Fibroblast of villous mesenchyme (primary cell): ENCODE measurements at places on chromosomes 7 and 10. TPM values are rescaled to one million over a fixed set of nuclear protein-coding genes. Genes with fewer than 3 reads are reported as not detected.

The IFIT5 gene
- total RNA-seq, result 36.7 and 52.7 TPM in 2 replicates

The CDH23 gene
- total RNA-seq, result under 0.01 TPM in 2 replicates

The TES gene
- total RNA-seq, result 93.3 and 101 TPM in 2 replicates

The PLXNA4 gene
- total RNA-seq, result under 0.01 TPM in 1 of 2 replicates, not detected in the other

DNA sequence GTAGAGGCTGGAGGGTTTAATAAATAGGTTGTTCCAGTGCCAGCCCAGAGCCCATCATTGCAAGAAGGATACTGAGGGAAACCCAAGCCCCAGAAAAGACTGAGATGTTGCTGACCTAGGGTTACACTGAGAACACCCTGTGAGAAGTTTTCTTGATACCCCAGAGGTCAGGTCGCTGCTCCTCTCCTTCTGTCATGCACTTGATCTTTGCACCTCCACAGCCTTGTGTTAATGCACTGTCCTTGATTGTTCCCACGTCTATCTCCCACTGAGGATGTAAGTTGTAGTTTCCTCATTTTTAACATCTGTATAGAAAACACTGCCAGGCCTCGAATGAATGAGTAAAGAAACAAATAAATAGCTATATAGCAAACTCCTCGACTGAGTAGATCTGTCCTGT, 195.3 kb upstream of the AHR start:
- DNase-seq, result no peak

DNA sequence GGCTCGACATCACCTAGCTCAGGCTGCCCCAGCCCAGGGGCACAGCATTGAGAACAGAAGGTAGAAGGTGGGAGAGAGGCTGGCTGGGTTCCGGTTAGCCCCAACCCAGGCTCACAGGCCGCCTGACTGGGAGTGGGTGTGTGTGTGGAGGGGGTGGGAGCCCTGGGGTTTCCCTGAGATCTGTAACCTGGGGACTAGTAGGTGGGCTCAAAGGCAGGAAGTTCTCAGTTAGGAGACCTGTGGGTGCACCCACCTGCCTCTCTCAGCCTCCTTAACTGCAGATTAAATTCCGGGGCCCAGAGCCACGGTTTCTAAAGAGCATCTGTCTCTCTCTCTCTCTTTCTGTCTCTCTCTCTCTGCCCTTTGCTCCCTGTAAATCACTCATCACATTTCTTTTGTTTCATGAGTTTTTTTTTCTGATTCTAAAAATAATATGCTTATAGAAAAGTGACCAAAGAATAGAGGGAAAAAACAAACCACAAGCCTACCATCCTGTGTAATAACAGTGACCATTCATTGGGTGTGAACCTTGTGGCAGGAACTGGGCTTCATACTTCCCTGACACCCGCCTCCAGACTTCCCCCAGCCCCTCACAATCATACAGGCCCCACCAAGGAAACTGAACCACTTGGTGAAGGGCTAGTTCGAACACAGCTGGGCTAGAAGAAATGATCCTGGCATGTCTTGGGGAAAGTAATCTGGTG, 83.4 kb upstream of the SMNDC1 start:
- no peak for DNase-seq

GRCh38 chr7:87833130-87833529, 43.0 kb downstream of the SLC25A40 start:
- no peak for DNase-seq

DNA sequence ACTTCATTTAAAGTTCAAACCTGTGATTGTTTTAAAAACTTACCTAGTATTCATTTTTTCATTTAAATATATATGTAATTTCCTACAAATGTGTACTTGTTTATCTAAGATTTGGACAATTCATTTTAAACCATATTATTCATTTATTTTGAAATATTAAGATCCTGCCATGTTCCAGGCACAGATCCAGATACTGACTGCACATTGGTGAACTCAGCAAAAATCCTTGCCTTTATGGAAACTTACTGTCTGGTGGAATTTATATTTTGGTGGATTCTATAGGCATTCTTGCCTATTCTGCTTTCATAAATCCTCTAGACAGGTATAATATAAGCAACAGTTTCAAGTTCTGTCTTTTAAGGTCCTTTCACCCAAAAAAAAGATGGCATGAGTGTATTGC, 48.3 kb upstream of the RPA3 start:
- DNase-seq, result no peak

- no peak for DNase-seq
Measured at GRCh38 chr10:86361156-86362128, 5.2 kb downstream of the GRID1 start.

- no peak for DNase-seq
Measured at GRCh38 chr10:25232204-25232603, 57.4 kb downstream of the GPR158 start.

- DNase-seq, result no peak
Measured at GRCh38 chr7:49172639-49173038, 248.3 kb downstream of the CDC14C start.
